B cell (primary cell): ENCODE measurements at places on chromosomes 7 and 10.

- DNase-seq: no peak
These were observed 16.1 kb downstream of the OGDH start for GRCh38 chr7:44622342-44623151.

- no peak for DNase-seq
These were observed 31.9 kb downstream of the DLD start for GRCh38 chr7:107922886-107923285.

DNA sequence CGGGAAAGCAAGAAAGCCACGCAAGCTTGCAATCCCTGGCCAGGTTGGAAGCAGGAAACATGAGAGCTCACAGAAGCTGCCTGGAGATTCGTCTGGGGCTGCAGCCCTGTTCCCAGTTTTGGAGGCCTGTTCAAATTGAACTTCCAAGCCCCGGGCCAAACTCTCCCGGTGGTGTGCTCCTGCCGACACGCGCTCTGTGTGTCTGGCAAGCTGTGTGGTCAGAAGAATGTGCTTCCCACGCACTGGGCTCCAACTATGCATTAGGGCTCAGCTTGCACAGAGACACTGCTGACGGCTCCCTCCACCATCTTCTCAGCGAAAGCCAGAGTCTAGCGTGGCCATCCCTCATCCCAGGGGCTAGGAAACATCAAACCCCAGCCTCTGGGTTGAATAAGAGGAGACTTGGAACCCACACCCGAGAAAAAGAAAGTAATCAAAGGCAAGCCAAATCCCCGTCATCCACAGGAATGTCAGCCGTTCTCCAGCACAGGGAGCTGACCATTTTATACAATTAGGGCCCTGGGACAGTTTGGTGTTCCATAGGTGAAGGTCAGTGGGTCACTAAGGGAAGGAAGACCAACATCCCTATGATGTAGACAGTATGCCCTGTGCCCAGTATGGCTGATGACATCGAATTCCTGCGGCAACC lies 107.2 kb downstream of the FGFR2 start:
- no peak for DNase-seq

GRCh38 chr10:79438699-79439085 lies 6.7 kb downstream of the ZCCHC24 start:
- no peak for DNase-seq

DNA sequence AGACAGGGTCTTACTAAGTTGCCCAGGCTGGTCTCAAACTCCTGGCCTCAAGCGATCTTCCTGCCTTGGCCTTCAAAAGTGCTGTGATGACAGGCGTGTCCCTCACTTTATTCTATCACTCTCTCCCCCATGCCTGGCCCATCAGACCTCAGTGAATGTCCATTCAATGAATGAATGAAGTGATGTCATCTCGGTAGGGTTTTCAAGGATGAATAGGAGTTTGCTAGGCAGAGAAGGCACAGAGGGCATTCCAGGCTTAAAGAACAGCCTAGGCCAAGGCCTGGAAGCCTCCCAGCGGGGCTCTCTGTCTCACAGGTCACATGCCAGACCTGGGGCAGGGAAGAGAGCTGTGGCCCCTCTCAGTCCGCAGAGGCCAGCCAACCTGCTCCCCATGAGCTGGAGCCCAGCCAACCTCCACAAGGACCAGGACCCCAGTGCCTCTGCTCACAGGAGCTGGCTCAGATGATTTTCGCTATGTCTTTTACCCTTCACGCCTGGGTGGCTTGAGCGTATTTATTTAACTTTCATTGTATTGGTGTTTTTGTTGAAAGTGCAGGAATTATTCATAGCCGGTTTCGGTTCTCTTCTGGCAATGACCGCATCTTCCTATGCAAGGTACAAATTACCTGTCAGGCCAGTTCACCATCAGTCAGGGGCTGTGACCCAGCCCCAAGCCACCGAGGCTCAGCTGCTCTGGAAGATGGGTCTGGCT lies 11.8 kb upstream of the TNRC18 start:
- peak; percentile 34 for DNase-seq

GRCh38 chr7:130894146-130894908 lies 160.3 kb upstream of the KLF14 start:
- no peak for DNase-seq

- no peak for DNase-seq
These were observed 5.2 kb upstream of the MYH16 start for GRCh38 chr7:99267481-99267840.

GRCh38 chr7:80659120-80660055 lies 20.9 kb downstream of the CD36 start:
- peak; percentile 28 for DNase-seq

DNA sequence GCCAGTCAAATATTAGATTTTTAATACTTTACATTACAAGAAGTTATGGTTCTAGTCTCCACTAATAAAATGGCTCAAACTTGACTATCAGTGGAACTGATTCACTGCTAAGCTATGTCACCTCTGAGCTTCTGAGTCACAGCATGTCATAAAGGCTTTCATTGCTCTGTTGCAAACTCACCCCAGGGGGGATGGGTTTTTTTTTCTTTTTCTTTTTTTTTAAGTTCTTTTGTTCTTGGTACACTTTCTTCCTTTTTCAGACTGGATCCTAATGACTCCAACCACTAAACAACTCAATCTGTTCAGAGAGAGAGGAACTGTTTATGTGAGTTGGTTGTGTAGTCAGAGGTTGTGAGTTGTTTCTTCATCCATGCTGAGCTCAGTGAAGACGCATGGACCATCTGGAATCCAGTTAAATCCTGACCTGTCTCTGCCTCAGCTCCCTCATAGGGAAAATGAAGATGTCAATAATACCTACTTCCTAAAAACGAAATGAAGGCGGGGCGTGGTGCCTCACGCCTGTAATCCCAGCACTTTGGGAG lies 11.0 kb downstream of the MYOF start:
- no peak for DNase-seq

- DNase-seq: no peak
These were observed 161.5 kb downstream of the DNAH11 start for GRCh38 chr7:21704359-21704758.

GRCh38 chr7:146741911-146742310 lies 625.3 kb downstream of the CNTNAP2 start:
- DNase-seq: no peak

DNA sequence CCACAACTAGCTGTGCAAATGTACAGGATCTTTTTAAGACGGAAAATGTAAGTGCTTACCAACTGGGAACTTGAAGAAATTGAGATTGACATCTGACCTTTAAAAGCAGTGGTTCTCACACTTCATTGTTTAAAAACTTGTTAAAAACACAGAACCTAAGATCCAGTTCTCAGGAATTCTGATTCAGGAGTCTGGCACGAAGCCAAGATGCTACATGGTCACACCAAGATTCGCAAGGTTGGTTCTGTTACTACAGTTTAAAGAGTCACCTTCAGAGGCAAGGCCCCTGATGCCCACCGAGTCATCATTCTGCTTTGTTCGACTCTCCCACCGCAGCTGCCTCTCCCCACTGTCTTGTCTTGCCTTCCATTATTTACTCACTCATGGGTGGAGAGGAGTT lies 113.3 kb downstream of the GLI3 start:
- DNase-seq: no peak

DNA sequence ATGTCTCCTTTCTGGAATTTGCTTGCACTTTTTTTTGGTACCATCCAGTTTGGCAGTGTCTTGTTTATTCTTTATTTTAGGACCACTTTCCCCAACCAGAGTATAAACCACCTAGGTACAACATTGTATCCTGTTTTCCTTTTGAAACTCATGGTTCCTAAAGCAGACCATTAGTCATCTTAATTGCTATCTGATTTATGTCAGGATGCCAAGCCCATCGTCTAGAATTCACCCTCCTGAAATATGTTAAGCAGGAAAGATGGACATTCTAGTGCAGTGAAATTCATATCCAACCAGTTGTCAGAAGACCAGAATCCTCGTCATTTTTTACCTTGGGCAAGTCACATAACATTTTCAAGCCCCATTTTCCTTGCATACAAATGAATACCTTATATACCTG lies 223.6 kb upstream of the KMT2E start:
- no peak for DNase-seq

DNA sequence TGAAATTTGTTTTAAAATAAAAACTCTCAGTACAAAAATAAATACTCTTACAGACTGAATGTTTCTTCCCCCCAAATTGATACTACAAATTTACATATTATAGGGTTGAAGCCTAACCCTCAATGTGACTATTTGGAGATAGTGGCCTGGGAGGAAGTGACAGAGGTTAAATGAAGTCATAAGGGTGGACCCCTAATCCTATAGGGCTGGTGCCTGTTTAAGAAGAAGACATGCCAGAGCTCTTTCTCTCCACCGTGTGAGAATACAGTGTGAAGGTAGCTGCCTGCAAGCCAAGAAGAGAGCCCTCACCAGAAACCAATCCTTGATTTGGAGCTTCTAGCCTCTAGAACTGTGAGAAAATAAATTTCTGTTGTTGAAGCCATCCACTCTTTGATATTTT lies 67.6 kb downstream of the MCU start:
- DNase-seq: no peak

DNA sequence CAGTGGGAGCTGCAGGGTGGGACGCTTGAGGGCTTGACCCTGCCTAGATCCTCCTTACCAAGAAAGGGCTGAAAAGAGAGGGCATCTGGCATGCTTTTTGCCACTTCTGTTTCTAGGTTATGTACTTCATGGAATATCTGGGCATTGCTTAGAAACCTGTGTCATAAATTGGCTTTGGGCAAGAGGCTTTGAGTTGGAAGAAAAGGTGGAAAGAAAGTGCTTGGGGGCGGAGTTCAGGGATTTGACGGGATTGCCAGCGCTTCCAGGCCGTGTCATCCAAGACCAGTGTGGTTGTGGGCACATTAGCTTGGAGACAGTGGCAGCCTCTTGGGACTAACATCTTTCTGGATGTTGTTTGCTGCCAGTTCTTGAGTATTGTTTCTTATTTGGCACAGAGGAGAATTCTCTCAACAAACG lies 825 bp downstream of the ZNF862 start:
- DNase-seq: no peak

DNA sequence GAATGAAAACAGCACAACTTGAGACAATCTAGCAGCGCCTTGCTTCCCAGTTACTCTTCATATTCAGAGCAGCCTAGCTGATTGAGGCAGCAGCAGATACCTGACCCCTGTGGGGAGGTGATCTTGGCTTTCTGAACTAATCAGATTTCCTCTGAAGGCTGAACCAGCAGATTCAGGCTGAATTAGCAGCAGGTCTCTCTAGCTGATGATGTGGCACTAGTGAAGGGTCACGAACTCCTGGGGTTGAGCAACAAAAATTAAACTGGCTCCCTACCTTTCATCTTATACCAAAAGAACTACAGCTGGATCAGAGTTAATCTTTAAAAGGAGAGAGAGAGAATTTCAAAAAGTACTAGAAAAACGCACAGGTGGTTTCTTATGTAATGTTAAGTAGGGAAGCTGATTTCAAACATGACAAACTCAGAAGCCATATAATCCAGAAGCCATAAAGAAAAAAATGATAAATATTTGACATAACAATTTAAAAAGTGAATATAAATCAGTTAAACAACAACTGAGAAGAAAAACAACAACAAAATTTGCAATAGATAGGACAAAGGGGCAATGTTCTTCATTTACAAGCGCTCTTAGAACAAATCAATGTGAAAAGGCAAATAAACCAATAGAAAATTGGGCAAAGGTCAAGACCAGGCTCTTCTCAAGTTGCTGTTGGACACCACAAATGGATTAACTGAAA lies 13.5 kb downstream of the SLC25A13 start:
- no peak for DNase-seq

- DNase-seq: no peak
These were observed 38.9 kb downstream of the DNAJB12 start for GRCh38 chr10:72315611-72316385.

- DNase-seq: no peak
These were observed 124.4 kb upstream of the FGFR2 start for GRCh38 chr10:121722665-121723064.

DNA sequence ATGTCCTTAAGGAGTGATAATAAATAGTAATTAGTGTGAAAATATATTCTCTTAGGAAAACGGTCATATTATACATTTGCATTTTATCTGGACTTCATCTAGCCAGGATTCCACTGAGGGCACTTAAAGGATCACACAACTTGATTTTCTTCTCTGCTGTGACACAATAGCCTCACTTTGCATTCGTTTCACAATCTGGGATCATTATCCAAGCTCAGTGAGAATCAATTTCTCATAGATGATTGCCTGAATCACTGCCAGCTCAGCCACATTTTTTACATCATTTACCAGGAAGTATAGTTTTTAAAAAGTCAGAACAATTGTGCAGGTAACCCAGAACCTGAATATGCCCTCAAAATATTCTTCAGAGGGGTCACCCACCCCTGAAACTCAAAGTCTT lies 68.9 kb downstream of the PTPRZ1 start:
- DNase-seq: no peak

DNA sequence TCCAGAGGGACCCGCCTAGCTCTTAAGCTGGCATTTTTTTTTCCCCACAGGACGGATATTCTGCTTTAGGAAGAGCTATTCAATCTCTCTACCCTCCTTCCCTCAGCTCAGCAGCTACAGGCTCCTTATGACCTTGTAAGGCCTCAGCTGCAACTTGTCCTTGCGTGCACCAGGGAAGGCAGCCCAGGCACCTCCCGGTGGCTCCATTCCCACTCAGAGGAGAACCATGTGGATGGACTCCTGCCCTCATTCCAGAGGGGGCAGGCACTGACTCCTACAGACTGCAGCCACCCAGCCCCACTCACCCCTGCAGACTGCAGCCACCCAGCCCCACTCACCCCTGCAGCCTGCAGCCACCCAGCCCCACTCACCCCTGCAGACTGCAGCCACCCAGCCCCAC lies 73.7 kb downstream of the ITIH5 start:
- no peak for DNase-seq

DNA sequence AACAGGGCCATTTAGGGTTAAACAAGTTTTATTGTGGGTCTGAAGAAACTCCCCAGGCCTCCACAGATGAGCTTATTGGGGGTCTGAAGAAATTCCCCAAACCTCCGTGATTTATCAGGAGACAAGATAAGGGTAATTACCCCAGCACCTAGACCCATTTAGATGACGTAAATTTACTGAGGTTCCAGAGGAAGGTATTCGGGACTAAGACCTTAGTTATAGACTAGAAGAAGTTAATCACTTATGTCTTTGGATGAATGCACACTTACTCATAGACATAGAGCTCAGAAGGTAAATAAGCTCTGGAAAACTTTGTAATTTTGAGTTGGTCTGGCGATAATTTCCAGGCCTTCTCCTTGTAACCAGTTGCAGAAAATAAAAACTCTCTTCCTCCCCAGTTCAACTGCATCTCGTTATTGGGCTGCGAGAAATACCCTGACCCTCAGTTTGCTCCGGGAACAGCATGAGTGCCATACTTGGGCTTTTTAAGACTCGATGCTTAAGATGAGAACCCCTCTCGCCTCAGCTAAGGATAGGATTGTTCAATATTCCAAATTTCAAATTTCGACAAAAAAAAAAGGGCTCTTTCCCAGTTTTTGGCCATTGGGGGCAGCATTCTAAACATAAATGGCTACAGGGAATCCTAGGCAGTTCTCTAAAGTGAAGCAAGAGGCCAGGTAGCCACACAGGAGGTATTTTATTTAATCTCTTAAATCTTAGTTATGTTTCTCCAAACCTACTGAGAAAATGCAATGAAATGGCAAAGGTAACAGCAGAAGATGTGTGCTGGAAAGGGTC lies 74.7 kb upstream of the PFKP start:
- no peak for DNase-seq
